Umbilical cord (tissue), 2 donors: ENCODE measurements at places on chromosomes 7 and 10. TPM values are rescaled to one million over a fixed set of nuclear protein-coding genes. Genes with fewer than 3 reads are reported as not detected.

DNA sequence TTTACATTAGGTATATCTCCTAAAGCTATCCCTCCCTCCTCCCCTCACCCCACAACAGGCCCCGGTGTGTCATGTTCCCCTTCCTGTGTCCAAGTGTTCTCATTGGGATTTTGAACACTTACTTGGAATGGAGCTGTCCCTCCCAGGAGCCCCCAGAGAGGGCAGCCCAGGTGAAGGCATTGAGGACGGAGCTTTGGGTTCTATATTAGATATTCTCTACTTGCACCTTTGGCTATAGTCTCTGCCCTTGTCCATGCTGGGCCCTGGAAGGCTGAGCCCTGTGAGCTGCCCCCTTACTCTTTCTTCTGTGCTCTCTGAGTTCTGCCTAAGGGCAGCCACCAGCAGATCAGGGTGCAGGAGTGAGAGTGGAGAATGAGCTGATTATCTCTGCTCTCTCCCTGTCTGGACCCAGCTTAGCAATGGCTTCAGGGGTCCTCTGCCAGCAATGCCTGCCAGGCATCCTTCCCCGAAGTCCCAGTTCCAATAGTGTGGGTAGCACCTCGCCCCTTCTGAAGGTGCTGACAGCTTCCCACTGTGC, 11.2 kb downstream of the ADRA2A start:
- DNase-seq: no peak

- DNase-seq: peak; percentile 78
Measured at GRCh38 chr7:5450549-5451327, 27.1 kb upstream of the TNRC18 start.

DNA sequence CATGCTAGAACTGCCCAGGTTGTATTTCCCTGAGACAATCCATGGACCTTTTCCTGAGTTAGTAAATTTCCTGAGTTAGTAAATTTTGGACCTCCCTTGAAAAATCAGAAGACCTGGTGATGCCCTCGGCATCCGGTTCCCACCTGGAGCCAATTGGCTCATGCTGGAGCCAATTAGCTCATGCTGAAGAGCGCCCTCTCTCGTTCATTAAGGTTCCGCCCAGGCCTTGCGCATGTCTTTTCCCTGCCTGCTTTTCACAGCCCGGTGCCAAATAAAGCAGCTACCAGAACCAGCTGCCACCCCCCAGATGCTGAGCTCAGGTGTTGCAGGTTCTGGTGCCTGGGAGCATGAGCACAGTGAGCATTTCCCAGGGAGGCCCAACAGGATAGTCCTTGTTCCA, 96.2 kb downstream of the APBB1IP start:
- no peak for DNase-seq

- DNase-seq: no peak
Measured at GRCh38 chr10:131963811-131964210, 17.9 kb downstream of the BNIP3 start.

PAPOLB gene
- total RNA-seq: 1.9 TPM

TMEM273 gene
- total RNA-seq: 1.4 TPM
